A549 treated with Hydrocortisone at 1 μM for 4 hours (cell line): ENCODE measurements at places on chromosomes 7 and 10. TPM values are rescaled to one million over a fixed set of nuclear protein-coding genes. Genes with fewer than 3 reads are reported as not detected.

WNT2 gene
- 0.02 TPM in 1 of 5 replicates, not detected in the others for total RNA-seq

FKBP9 gene
- total RNA-seq, result 70.1 to 149 TPM (median 84.9 TPM) in 5 replicates

CALCR gene
- total RNA-seq, result not detected in 5 replicates

ITGA8 gene
- not detected in 5 replicates for total RNA-seq

CFAP43 gene
- total RNA-seq, result 0.10 to 0.25 TPM (median 0.21 TPM) in 4 of 5 replicates, not detected in the other

ASAH2 gene
- total RNA-seq, result 2.2 to 3.8 TPM (median 2.3 TPM) in 5 replicates

FBXL13 gene
- 0.17 to 0.78 TPM (median 0.36 TPM) in 5 replicates for total RNA-seq

CC2D2B gene
- total RNA-seq, result 0.21 to 0.28 TPM in 2 of 5 replicates, not detected in the others
